ENCODE measurements at places on chromosomes 2 and 18. TPM values are rescaled to one million over a fixed set of nuclear protein-coding genes. Genes with fewer than 3 reads are reported as not detected.
A peak's percentile ranks its signal among the peaks of the same experiment; 100 is the strongest.

B3GNT7 gene
- total RNA-seq: 1.6 TPM

HOXD11 gene
- total RNA-seq: not detected

GPR75 gene
- 1.6 TPM for total RNA-seq

CAPN14 gene
- total RNA-seq: not detected

SEMA4C gene
- total RNA-seq: 18.6 TPM

NLRC4 gene
- total RNA-seq: 0.70 TPM

GRCh38 chr18:2222270-2223185 lies 348.8 kb downstream of the METTL4 start:
- DNase-seq: peak; percentile 48

GRCh38 chr18:35466815-35467623 lies 30.7 kb downstream of the INO80C start:
- no peak for DNase-seq

DNA sequence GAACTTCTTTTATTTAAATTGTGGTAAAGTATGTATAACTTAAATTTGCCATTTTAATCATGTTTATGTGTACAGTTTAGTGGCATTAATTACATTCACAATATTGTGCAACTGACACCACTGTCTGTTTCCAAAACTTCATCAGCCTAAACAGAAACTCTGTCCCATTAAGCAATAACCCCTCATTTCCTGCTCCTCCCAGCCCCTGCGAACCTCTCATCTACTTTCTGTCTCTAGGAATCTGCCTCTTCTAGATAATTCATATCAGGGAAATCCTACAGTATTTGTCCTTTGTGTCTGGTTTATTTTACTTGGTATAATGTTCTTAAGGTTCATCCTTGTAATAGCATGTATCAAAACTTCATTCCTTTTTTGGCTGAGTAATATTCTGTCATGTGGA lies 75.1 kb downstream of the BOLA3 start:
- no peak for DNase-seq

- peak; percentile 80 for DNase-seq
These were observed 59.2 kb downstream of the IL1R2 start for GRCh38 chr2:102050854-102051391.

GRCh38 chr2:159895258-159896065 lies 97.5 kb upstream of the CD302 start:
- DNase-seq: no peak

GRCh38 chr2:149924028-149924427 lies 336.5 kb upstream of the MMADHC start:
- DNase-seq: no peak

DNA sequence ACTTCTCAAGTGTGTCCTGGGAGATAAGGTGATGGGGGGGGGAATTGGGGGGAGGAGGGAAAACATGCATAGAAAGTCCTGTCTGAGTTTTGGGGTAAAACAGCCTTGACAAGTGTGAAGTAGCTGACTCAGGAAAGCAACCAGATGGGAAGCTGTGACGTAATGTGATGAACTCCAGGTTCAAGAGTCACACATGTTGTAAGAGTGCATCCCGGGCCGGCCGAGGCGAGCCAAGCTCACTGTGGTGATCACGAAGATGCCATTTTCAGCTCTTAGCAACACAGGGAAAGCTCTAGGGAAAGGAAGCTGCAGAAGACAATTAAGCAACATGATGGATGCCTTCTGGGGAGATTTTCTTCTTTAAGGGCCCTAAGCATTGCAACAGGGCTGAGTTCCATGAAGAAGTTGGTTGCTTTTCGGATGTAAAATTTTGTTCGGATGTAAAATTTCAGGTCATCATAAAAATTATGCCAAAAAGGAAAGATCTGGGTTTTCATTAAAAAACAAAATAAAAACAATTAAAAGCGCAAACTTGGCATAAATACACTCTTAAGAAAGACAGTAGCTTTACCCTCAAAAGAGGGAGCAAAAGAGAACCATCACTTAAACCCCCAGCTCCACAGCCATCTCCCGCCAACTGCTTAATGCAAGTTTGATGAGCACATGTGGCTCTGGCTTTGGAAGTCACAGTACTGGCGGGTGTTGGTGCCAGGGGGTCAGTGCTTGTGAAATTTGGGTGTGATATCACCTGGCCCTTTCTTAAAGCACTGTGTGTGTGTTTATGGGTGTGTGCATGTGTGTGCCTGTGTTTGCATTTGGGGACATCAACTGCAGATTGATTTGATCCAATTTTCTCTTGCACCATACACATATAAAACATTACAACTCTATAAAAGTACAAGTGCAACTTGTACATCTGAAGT lies 19.1 kb downstream of the SERTAD2 start:
- peak; percentile 51 for DNase-seq

- no peak for DNase-seq
These were observed 205.5 kb downstream of the ZNF521 start for GRCh38 chr18:25146512-25146910.

DNA sequence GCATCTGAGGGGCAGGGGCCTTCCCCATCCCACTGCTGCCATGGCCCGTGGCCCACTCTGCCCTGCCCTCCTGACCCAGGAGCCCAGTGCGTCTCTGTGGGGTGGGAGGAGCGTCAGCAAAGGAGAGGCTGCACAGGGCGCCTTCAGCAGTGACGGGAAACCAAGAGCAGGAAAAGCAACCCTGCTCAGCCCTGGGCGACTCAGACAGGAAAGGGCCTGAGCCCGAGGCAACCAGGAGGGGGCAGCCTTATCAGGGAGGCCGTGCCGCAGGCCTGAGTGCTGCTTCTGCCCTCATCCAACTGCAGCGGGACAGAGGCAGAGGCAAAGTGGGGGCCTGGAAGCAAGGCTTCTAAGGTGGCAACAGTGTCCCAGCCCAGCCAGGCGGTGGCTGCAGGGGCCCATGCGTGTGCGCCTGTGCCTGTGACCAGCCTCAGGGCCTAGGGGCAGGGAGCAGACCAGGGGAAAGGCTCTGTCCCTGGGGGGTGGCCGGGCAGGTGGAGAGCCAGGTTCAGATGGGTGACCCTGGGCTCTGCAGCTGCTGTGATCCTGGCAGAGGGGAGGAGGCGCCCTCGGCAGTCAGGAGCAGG lies 23.3 kb upstream of the ALPI start:
- no peak for DNase-seq

- no peak for DNase-seq
These were observed 117.5 kb upstream of the SNTG2 start for GRCh38 chr2:833180-833579.

DNA sequence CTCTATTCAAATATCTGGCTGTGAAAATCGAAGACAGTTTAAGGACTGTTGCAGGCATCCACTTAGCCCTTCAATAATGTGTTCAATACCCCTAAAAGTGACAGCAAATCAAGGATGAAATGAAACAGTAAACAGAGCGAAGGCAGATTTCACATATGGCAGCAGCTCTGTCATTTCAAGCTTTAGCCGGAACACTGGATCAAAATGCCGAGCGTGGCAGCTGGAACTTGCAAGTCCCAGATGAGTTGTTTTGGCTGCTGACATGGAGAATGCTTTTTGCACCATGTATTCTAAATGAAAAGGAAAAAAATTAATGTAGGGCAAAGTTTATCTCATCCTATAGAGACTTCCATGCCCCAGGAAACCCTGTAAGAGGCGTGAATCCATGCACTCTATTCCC lies 18.0 kb downstream of the LRRC30 start:
- no peak for DNase-seq

DNA sequence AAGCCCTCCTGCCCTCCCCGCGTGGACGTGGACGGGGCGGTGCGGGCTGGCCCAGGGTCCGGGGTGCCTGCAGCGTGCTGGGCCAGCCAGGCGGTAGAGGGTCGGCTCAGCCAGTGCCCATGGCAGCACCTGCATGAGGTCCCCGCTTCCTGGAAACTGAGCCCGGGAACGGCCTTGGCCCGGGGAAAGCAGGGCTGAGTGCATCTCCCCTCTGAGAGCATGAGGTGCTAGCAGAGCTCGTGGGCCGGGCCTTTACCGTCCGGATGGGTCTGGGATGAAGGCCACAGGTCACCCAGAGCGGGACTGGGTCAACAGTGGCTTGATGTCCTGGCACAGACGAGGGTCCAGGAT lies 39.8 kb downstream of the TSHZ1 start:
- DNase-seq: peak; percentile 54

- DNase-seq: no peak
These were observed 24.3 kb upstream of the STAT1 start for GRCh38 chr2:191038241-191038725.
